ENCODE measurements at places on chromosomes 7 and 10.

DNA sequence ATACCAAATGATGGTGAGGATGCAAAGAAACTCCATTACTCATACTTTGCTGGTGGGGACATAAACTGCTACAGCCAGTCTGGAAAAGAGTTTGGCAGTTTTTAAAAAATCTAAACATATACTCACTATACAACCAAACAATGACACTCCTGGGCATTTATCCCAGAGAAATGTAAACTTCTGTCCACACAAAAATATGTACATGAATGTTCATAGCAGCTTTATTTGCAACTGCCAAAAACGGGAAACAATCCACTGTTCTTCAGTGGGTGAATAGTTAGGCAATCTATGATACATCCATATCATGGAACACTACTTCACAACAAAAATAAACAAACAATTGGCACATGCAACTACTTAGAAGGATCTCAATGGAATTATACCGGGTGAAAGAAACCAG, 276.4 kb upstream of the SP8 start:
- no peak for DNase-seq

- DNase-seq = no peak
These were observed 5.6 kb upstream of the AQP1 start for GRCh38 chr7:30906014-30906413.

DNA sequence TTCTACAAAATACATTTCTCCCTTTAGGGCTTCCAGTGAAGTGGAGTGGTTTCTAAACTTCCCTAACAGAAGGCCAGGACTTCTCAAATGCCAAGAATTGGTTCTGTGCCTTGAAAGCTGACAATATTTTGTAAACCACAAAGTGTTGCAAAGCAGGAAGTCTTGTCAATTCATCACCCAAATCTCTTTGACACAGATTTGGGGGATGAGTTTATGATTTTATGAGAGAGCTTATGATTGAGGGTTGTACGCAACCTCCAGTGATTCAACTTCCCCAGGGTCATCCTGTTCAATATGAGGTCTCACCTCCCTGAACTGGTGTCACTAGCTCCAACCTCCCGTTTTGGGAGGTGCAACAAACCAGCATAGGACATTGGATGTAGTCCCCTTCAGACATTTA, 83.7 kb downstream of the PRLHR start:
- DNase-seq = no peak

GRCh38 chr7:126210707-126211106, 1042.0 kb downstream of the GRM8 start:
- no peak for DNase-seq

- no peak for DNase-seq
These were observed 687.8 kb downstream of the IPMK start for GRCh38 chr10:57579926-57580325.

GRCh38 chr10:102090772-102091171, 25.6 kb downstream of the HPS6 start:
- DNase-seq = no peak

DNA sequence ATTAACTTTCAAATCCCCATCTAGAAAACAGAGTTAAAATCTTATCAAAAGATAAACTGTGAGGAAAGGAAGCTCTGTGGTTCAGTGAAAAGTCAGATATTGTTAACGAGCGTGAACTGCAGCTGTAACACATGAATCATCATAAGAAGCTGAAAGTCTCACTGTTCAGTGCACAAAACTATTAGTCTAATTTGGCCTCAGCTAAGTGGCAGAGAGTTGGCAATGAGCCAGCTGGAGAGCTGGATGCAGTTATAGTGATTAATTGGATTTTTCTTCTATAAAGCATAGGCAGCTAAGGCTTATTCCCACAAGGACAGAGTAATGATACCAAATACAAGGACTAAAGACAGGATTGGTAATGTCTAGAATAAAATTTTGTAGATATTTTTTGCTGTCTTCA, 101.1 kb upstream of the ABCB5 start:
- DNase-seq = peak; percentile 84
